ENCODE measurements at places on chromosomes 3 and 15.
A peak's percentile ranks its signal among the peaks of the same experiment; 100 is the strongest.

GRCh38 chr3:99472385-99472784 is 166.0 kb upstream of the COL8A1 start:
- DNase-seq: no peak

DNA sequence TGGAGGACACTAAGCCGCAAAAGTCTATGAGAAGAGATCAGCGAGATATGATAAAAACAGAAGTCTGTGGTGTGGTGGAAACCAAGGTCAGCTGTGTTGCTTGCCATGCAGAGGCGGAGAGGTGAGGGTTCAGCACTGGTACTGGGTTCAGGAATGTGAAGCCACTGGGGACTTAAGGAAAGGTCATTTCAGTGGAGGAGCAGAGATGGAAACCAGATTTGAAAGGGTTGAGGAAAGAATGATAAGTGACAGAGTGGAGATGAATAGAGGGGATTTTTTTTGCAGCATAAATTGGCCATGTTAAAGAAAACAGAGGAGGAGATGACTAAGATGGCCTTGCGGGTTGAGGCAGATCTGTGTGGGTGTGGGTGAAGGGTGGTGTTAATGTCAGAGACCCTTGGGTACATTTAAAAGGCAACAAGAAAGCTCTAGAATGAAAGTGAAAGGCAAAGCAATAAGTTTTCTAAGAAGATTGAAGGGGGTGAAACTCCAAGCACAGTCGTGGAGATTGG is 265.5 kb downstream of the ADAMTSL3 start:
- DNase-seq: no peak

- peak; percentile 60 for DNase-seq
These were observed 422.7 kb upstream of the TPRG1 start for GRCh38 chr3:188749010-188749617.

DNA sequence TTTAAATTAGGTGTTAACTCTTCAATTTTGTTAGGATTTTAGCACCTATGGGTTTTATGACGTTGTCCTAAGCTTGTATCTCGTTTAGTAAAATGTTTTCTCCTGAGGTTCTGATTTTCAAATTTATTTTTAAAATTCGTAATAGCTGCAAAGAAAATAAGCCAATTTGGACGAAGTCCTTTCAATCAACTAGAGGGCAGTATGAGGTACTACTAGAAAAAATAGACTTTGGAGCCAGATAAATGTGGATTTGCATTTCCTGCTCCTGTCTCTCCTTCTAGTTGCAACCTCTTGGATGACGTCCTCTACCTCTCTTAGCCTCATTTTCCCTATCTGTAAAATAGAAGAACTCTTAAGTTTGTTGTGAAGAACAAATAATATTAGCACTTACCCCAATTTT is 81.1 kb downstream of the SLTM start:
- DNase-seq: no peak

- no peak for DNase-seq
These were observed 75.0 kb downstream of the TTBK2 start for GRCh38 chr15:42845581-42845980.

- no peak for DNase-seq
These were observed 284.0 kb downstream of the LPP start for GRCh38 chr3:188437926-188438325.

GRCh38 chr15:56017511-56017910 is 24.1 kb upstream of the NEDD4 start:
- no peak for DNase-seq

- DNase-seq: no peak
These were observed 313.4 kb upstream of the DNAJC19 start for GRCh38 chr3:181302960-181303359.

DNA sequence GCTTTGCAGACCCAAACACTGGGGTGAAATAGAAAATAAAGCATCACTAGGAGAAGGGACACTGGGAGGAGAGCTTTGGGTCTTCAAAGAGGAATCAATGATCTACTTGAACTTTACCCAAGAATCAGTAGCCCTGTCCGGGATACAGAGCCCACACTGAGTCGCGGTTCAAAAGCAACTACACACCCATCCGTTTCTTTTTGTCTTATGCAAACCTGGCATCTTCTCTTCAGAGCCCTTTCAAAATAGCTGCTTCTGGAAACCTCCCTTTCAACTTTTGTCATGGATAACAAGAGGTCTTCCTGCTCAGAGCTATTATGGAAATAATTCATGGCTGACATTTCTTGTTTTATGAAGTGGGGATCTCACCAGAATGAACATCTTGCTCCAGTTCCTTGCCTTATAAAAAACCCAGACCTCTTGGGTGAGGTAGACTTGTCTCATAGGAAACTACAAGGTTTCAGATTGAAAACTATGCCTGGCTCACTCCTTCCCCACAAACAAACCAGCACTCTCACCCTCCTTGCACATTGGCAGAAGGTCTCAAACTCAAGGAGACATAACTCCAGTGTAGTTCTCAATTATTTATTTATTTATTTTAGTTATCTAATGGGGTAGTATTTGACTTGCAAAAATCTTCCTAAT is 115.1 kb upstream of the ARHGEF3 start:
- DNase-seq: no peak

DNA sequence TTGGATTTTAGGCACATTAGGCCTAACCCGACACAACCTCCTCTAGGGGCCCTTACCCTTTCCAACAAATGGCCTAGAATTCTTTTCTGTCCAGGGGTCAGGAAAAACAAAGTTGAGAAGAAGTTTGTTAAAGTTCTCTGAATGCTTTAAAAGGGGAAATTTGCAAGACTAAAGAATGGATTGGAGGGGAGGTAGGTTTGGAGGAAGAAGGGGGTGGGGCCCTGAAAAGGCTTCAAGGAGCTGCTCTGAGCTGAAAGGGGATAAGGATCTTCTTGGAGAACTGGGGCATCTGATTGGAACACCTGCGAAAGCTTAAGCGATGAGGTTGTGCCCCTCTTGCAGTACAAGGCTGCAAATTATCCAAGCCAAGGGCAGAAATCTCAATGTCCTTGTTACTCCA is 3.9 kb upstream of the SENP2 start:
- no peak for DNase-seq

DNA sequence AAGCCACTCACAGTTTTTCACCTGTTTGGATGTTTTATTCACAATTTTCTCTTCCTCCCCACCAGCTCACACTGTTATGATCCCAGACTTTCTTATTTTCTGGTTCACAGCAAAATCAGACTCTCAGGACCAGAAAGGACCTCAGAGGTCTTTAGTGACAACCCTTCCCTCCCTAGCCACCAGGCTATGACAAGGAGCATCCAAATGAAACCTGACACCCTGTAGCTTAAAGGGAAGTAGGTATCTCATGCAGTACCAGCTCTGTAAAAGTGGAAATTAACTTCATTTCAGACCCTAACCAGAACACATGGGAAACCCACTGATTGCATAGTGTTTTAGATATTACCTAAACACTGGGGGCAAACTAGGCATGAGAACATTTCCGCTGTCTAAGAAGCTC is 45.3 kb downstream of the ATP13A5 start:
- DNase-seq: no peak

DNA sequence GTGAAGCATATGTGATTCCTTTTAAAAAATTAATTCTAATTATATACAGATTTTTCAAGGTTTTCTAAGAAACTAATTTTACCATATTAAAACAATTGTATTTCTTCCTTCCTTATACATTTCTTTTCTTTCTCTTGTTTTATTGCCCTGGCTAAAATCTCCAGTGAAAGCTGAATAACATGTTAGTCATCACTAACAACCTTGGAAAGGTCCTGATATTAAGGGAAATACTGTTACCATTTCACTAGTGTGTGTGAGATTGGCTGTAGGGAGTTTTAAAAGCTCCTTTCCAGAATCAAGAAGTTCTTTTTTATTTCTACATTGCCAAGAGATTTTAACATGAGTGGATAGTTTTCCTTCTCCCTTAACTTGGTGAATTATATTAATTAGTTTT is 229.7 kb upstream of the EIF1B start:
- DNase-seq: no peak

DNA sequence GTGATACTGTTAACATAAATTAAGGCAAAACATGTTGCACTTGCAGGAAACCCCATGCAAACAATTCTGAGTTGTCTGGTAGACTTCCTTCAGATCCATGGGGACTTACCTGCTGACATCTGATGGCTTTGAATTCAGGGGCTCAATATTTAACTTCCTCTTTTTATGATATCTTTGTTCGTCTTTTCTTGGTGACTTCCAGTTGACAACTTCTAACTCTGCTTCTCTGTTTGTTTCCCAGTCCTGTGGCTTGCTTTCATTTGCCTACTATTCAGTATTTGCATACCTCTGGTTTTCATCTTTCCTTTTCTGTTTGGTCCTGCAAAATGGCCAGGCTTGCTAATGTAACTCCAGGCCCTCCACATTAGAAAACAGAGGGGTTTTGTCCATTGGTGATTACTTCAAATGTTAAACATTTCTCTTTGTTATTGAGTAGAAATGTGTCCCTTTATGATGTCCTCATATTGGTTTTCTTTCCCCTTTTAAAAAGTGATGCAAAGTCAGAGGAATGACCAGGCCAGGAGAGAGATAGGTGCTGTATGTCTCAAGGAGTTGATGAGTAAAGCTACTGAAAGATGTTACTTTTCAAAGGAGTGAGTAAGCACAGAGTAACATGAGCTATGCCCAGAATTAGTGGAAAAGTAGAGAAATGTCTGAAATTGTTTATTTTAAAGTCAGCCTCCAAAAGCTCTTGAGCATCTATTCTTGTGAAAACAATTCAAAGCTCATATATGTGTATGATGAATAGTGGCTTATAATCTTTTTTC is 335.9 kb downstream of the LPP start:
- DNase-seq: no peak

DNA sequence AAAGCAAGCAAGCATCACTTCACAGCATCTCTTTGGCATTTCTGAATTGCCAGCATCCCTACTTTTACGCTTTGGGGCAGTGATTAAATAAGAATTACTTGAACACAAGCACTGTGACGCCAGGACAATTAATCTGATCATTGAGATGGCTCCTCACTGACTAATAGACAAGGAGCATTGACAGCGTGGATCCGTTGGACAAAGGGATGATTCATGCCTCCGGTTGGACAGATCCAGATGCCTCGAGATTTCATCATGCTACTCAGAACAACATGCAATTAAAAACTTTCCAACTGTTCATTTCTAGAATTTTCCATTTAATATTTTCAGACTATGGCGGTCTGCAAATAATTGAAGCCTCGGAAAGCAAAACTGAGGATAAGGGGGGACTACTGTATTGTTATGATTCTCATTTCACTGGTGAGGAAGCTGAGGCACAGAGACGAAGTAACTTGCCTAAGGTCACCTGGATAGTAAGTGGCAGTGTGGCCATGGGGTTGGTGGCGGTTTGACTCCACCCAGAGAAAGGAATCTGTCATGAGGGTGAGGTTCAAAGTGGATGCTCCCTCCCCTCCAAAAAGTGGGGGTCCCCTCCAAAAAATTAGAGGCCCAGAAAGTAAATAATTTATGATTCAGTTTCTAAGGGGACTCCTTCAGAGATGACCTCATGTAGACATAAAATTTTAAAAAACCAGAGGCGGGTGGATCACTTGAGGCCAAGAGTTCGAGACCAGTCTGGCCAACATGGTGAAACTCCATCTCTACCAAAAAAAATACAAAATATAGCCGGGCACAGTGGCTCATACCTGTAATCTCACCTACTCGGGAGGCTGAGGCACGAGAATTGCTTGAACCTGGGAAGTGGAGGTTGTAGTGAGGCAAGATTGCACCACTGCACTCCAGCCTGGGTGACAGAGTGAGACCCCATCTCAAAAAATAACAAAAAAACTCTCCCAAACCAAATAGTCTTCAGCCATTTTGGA is 12.3 kb upstream of the PGPEP1L start:
- DNase-seq: no peak

- DNase-seq: no peak
These were observed 212.2 kb downstream of the RBMS3 start for GRCh38 chr3:29493109-29493508.

GRCh38 chr15:35519541-35520149 is 26.3 kb downstream of the DPH6 start:
- no peak for DNase-seq

- DNase-seq: no peak
These were observed 449.6 kb upstream of the TGFBR2 start for GRCh38 chr3:30156586-30157498.

- no peak for DNase-seq
These were observed 208.8 kb downstream of the RPLP1 start for GRCh38 chr15:69661446-69661845.

- DNase-seq: no peak
These were observed 12.8 kb downstream of the MYZAP start for GRCh38 chr15:57604507-57604906.

DNA sequence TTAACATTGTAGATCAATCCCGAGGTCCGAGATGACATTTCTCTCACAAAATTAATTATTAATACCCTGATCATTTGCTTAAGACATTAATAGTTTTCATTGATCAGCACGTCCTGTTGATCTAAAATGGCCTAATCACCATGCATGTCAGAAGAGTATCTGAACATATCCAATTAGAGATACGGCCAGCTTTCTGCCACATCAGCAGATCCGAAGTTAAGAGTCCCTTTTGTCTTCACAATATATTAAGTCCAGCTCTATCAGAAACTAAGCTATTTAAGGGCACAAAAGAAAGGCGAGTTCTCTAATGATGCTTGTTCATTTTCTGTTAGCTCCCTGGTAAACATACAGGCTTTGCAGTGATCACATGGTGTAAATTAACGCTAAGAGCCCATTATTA is 470.3 kb downstream of the CNTN4 start:
- DNase-seq: no peak

DNA sequence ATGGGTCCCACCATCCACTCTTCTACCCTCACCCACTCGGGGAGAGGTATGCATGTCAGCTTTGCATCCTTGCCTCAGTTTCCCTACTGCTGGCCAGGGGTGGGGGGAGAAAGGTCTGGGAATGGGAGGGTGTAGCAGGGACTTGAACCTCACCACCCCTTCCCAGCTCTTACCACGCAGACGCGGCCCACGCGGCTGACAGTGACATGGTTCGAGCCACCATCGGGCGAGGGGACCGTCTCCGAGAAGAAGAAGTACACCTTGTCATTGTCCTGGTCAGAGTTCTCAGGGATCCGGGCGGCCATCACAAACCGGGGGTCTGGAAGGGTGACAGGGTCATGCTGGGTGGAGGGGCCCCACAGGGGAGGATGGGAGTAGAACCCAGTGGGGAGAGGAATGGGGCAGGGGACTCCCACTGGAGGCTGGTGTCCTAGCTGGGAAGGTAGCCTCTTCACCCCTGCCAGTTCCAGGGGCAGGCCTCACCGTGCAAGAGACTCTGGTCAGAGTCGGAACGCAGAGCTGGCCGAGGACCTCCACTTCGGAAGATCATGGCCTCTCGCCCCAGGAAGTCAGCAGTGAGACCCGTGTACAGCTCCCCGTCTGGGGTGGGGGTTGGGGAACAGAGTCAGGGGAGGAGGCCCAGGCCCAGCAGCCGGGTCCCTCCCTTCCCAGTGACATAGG is 3.7 kb downstream of the SEMA3G start:
- no peak for DNase-seq

DNA sequence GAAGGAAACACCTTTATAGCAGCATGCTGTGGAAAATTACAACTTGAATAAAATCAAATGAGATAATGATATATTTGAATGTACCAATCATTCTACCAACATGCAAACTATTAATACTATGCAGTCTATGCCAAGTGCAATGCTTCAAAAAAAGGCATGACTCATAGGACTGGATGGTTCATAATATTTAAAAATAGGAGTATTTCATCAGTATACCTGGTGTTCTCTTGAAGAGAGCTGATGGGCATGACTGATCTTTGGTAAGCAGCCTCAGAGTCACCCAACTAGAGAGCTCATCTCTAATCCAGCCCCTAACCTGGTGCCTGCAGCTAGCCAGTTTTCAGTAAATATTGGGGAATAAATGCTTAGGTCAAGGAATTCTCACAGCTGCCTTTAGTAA is 434.7 kb upstream of the ARRDC4 start:
- DNase-seq: no peak

- DNase-seq: no peak
These were observed 14.1 kb downstream of the SPSB4 start for GRCh38 chr3:141065258-141065657.
